Foreskin keratinocyte (primary cell): ENCODE measurements at places on chromosomes 3 and 15. TPM values are rescaled to one million over a fixed set of nuclear protein-coding genes. Genes with fewer than 3 reads are reported as not detected.

TTLL13 gene
- not detected in 2 replicates for polyA plus RNA-seq

CCNL1 gene
- 21.4 and 23.7 TPM in 2 replicates for polyA plus RNA-seq

SKOR1 gene
- 0.01 TPM in 1 of 2 replicates, not detected in the other for polyA plus RNA-seq

RBPMS2 gene
- not detected in 2 replicates for polyA plus RNA-seq

LHFPL4 gene
- not detected in 2 replicates for polyA plus RNA-seq

CCDC50 gene
- 35.0 and 35.1 TPM in 2 replicates for polyA plus RNA-seq

LNP1 gene
- 0.66 and 0.87 TPM in 2 replicates for polyA plus RNA-seq

ZNF619 gene
- polyA plus RNA-seq: 1.1 and 1.3 TPM in 2 replicates

NEIL1 gene
- polyA plus RNA-seq: 6.4 and 7.4 TPM in 2 replicates

SLC6A20 gene
- polyA plus RNA-seq: 0.19 TPM in 1 of 2 replicates, not detected in the other

CYP11A1 gene
- polyA plus RNA-seq: 0.04 TPM in 1 of 2 replicates, not detected in the other

TERC gene
- not detected in 2 replicates for polyA plus RNA-seq

HIGD2B gene
- not detected in 2 replicates for polyA plus RNA-seq

C3orf20 gene
- not detected in 2 replicates for polyA plus RNA-seq

SCG3 gene
- 0.01 TPM in 1 of 2 replicates, not detected in the other for polyA plus RNA-seq

CD200R1 gene
- polyA plus RNA-seq: 0.01 TPM in 1 of 2 replicates, not detected in the other

GOLGA8J gene
- polyA plus RNA-seq: not detected in 2 replicates

LRRC3B gene
- polyA plus RNA-seq: not detected in 2 replicates

MAGEL2 gene
- polyA plus RNA-seq: not detected in 2 replicates

RASGRF1 gene
- polyA plus RNA-seq: 0.16 and 0.56 TPM in 2 replicates

SERINC4 gene
- polyA plus RNA-seq: 0.06 and 0.08 TPM in 2 replicates

RSL24D1 gene
- 76.7 and 78.6 TPM in 2 replicates for polyA plus RNA-seq

CCRL2 gene
- polyA plus RNA-seq: not detected in 2 replicates

SUSD5 gene
- polyA plus RNA-seq: 0.02 and 0.03 TPM in 2 replicates

EPHA3 gene
- not detected in 2 replicates for polyA plus RNA-seq

CEP97 gene
- 1.0 and 1.4 TPM in 2 replicates for polyA plus RNA-seq

CELF6 gene
- 0.03 and 0.06 TPM in 2 replicates for polyA plus RNA-seq

C3orf85 gene
- not detected in 2 replicates for polyA plus RNA-seq

RAB6B gene
- polyA plus RNA-seq: 0.88 and 1.7 TPM in 2 replicates

CELSR3 gene
- polyA plus RNA-seq: 0.42 and 0.46 TPM in 2 replicates

TTC21A gene
- polyA plus RNA-seq: 0.80 and 1.3 TPM in 2 replicates

HES1 gene
- 28.7 and 32.5 TPM in 2 replicates for polyA plus RNA-seq
